ENCODE measurements at places on chromosomes 13 and 19.

- DNase-seq, result no peak
Measured at GRCh38 chr13:66992183-66992582, 238.0 kb downstream of the PCDH9 start.

DNA sequence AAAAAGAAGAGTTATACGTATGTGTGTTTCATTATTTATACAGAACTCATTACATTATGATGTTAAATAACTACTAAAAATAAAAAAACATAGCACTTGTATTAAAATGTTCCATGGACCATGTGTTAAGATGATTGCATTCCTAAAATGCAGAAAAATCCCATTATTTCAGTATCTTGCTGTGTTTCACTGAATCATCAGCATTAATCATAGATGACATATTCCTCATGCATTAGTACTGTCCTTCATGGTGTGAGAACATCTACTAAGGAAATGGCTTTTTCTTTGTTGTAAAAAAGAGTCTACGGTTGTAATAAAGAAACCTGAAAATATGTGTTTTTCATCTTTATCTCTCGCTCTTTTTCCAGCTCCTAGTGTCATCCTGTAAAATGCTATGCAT, 416.5 kb downstream of the FGF14 start:
- no peak for DNase-seq

DNA sequence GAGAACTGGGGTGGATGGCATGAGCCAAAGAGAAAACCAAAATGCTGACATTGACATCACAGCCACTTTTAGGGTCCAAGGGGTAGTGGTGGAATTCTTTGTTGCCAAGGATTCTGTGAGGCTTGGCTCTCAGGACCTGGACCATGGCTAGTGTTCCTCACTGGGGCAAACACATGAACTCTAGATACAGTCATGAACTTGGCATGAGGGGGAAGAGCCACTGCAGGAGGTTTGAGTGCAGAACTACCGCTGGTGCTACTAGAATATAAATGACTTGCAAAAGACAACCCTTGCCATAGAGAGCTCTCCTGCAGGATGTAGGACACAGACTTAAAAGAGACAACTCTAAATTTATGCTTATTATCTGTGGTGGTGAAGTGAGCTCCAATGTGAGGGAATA, 29.8 kb upstream of the FRY start:
- DNase-seq, result no peak

- no peak for DNase-seq
Measured at GRCh38 chr19:46616631-46617322, 8.1 kb downstream of the PTGIR start.

- DNase-seq, result no peak
Measured at GRCh38 chr19:2354670-2355069, 5.4 kb upstream of the TMPRSS9 start.

GRCh38 chr19:3245050-3245449, 20.6 kb downstream of the CELF5 start:
- no peak for DNase-seq

DNA sequence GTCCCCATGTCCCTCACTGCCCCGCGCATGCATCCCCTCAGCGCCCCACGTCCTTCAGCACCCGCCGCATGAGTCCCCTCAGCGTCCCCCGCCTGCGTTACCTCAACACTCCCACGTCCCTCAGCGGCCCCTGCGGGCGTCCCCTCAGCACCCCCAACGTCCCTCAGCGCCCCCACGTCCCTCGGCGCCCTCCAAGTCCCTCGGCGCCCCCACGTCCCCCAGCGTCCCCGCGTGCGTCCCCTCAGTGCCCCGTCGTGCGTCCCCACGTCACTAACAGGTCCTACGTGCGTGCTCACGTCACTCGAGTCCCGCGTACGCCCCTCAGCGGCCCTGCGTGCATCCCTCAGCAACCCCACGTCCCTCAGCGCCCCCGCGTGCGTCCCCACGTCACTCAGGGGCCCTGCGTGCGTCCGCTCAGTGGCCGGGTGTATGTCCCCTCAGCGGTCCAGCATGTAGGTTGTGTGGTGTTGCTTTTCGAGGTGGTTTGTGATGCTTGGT, 19.5 kb upstream of the GAS6 start:
- peak; percentile 11 for DNase-seq

- DNase-seq, result no peak
Measured at GRCh38 chr13:76894401-76895110, 8.4 kb upstream of the KCTD12 start.

- DNase-seq, result no peak
Measured at GRCh38 chr13:66069570-66069969, 1160.6 kb downstream of the PCDH9 start.

DNA sequence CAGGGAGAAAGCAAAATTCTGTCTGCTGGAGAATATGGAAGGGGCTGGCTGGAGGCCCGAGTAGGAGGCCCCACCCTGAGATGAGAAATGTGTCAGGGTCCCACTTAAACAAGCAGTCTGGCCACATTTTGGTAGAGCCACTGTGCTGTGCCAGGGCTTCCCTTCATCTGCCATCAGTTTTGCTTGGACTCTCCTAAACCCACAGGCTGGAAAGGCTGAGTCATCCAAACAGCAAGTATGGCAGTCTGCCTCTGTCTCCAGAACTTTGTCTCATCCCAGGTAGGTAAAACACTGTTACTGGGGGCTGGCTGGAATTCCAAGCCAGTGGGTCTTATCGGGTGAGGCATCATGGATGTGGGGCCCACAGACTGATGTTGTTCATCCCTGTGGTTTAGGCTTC, 1390.6 kb downstream of the UQCRFS1 start:
- DNase-seq, result no peak

GRCh38 chr19:50723735-50724521, 764 bp downstream of the CLEC11A start:
- no peak for DNase-seq

DNA sequence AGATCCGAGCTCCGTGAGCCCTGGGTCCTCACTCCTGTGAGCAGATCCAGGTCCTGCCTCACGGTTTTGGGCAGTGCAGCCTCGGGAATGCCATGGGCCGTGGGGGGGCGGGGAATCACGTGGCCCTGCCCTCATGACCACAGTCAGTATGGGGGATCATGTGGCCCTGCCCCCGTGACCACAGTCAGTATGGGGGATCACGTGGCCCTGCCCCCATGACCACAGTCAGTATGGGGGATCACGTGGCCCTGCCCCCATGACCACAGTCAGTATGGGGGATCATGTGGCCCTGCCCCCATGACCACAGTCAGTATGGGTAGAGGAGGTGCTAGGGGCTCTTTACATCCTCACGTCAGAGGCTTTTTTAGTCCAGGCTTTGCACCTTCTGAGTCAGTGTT, 64.3 kb upstream of the F7 start:
- DNase-seq, result peak; percentile 93

GRCh38 chr19:7382694-7383093, 34.0 kb downstream of the ARHGEF18 start:
- no peak for DNase-seq
